Stimulated activated CD8-positive, alpha-beta memory T cell treated with anti-CD3 and anti-CD28 coated beads, Interleukin-7, amount 100 ng/mL, for 48 hours (primary cell): ENCODE measurements at places on chromosomes 16 and 17.

DNA sequence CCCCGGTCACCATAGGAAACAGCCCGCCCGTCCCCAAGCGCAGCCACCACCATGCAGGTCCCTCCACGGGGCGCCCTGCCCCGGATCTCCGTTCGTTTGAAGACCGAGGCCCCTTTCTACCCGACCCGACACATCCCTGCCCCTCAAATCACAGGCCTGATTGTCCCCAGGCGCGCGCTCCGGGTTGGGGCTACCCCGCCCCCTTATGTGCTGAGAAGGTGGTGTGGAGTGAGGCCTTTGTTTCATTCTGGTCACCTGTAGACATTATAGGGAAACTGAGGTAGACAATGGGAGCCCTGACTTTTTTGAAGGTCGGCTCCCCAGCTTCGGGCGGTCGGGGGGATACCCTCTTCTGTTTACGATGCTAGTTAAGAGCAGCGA, 763 bp upstream of the ACTG1 start:
- DNase-seq: no peak

DNA sequence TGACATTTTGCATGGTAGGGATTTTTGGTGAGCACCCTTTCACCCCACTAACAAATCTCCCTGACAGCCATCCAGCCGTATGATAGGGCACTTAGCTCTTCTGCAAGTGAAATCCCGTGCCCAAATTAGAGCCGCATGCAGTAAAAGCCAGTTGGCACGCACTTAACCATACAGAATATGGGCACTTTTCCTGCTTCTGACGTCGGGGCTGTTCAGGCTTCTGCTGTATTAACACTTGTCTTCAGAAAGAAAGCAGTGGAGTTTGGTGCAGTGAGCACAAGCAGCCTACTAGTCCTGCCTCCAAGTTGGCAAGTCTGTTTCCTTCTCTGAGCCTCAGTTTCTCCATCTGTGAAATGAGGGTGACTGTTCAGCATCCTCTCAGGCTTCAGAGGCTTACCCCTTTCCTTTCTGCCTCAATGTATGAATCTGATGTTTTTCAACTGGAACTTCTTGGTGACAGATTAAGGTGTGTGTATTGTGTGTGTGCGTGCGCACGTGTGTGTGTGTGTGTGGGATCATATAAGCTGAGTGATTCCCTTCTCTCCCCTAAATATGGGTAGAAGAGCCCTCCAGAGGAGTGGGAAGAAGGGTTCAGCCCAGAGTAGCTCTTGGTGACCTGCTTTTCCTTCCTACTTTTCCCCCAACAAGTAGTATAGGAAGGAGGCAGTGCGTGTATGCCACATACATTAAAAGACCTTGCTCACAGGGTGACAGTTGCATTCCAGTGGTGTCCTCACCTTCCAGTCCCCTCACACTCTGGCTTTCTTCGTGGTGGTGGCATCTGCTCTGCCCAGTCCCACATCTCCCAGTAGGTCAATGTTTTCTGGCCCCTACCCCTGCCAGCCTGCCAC, 19.0 kb downstream of the IGF2BP1 start:
- DNase-seq: no peak

DNA sequence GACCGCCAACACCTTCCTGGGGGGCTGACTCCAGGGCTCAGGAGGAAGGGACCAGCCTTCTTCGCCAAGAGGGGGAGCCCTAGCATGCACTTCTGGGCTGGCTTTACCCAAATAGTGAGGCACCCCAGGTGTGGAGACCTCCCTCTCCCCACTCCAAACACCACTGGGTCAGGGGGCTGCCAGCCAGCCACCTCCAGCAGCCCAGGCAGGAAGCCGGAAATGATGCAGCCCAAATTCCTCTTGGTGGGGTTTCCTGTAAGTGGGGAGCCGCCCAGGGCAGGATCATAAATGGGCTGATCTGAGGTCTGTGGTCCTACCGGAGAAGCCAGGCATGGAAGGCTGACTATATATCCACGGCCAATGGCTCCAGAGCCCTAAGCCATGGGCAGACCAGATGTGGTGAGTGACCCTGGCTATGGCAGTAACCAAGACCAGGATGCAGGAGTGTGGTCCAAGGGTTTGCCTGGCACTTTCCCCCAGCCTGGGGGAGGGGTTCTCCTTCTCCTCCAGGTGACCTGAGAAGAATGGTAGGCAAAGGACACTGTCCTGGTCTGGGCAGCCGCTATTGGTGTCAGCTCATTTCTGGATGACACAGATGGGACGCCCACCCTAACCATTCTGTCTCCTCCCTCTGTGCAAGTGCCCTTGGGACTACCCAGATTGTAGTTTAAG, 4.2 kb downstream of the GIT1 start:
- no peak for DNase-seq

GRCh38 chr16:10852286-10852685, 24.7 kb upstream of the CIITA start:
- no peak for DNase-seq

DNA sequence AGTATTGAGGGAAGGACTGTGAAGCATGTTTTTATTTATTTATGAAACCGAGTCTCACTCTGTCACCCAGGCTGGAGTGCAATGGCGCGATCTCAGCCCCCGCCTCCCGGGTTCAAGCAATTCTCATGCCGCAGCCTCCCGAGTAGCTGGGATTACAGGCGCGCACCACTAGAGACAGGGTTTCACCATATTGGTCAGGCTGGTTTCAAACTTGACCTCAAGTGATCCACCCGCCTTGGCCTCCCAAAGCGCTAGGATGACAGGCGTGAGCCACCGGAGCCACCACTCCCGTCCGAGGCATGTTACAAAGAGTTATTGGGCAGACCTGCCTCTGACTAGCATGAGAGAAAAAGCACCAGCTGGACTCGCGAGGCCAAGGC, 3.1 kb downstream of the MRPL12 start:
- DNase-seq: no peak

DNA sequence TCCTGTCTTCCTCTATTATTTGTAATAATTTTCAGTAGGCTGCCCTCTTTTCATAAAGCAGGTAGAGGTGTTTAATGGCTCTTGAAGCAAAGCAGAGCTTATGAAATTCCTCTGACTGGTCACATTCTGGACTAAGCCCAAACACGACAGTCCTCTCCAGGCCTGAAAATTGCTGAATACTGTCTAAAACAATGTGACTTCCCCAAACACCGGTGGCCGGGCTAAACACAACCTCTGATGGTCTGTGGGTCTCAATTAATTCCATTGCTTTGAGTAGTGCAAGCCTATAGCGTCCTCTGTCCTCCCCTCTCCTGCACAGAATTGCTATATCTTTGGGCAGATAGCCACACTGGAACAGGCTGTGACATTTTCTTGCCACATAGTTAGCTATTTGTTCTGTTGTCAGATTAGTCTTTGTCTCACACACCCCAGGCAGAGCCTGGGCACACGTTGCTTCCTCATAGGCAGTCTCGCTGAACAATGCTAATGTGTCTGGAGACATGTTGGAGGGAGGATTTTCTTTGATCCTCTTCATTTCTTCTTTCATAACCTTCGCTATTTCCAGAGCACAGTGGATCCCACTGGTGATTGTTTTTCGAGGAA, 10.8 kb upstream of the SLFN12L start:
- no peak for DNase-seq

DNA sequence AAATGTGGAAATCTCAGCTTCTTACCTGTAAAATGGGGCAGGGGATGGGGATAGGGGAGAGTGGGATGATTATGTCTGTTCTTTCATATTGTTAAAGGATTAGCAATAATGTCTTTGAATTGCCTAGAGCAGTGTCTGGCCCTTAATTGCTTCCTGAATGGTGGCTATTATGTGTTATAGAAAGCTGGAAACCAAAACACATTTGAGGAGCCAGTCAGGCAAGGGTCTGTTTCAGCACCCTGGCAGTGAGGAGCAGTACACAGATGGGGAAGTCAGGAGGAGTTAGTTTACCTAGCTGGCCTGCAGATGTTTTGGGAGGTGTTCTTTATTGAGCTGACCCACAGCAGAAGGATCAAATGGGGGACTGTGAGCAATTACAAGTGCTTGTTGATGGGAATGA, 63.0 kb downstream of the NUP93 start:
- no peak for DNase-seq

DNA sequence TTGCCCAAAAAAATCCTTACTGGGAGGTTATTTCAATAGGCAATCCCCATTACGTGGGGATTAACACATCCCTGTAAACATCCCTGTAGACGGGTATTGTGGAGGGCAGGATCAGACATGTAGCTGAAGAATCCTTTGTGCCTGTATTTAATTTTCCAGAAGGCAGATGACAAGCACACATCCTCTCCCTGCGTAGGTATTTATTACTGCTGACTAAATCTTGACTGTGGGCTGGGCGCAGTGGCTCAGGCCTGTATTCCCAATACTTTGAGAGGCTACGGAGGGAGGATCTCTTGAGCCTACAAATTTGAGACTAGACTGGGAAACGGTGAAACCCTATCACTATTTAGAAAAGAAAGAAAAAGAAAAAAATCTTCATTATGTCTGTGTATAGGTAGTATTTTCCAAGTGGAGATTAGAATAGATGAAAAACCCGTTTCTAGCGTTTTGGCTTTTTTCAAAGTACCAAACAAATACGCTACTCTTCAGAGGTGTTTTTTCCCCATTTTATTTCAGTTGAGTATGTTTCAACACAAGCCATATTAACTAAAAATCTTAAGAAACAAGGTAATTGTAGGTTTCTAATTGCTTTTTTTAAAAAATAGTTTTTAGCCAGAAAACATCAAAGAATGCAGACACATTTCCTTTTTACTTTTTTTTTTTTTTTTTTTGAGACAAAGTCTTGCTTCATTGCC, 1.5 kb upstream of the MARF1 start:
- DNase-seq: no peak

- no peak for DNase-seq
Measured at GRCh38 chr16:82701442-82701955, 74.7 kb downstream of the CDH13 start.

DNA sequence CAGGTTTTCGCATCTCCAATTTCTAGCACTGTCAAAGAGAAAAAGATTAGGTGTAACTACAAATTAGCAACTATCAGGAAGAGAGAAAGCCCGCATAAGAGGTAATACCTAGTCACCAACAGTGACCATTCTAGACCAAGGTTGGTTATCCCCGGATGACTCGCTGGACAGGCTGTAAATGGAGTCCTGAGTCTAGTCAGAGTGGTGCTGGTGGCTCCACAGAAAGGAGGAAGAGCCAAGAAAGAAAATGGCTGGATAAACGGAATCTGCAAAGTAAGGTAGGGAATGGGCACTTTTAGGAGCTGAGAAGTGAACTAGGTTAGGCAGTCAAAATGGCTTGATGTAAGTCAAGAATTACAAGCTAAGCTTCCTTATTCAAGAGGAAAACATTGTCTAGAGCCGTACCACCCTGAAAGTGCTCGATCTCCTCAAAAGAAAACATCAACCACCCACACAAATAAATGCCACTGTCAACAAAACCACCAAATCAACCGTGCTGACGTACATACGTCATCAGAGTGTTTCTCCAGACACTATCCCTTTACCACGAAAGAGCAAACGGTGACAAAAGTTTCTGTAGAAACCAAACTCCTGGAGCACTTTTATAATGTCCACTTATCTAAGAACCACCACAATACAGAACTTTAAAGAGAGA, 2.2 kb downstream of the GSPT1 start:
- DNase-seq: no peak

DNA sequence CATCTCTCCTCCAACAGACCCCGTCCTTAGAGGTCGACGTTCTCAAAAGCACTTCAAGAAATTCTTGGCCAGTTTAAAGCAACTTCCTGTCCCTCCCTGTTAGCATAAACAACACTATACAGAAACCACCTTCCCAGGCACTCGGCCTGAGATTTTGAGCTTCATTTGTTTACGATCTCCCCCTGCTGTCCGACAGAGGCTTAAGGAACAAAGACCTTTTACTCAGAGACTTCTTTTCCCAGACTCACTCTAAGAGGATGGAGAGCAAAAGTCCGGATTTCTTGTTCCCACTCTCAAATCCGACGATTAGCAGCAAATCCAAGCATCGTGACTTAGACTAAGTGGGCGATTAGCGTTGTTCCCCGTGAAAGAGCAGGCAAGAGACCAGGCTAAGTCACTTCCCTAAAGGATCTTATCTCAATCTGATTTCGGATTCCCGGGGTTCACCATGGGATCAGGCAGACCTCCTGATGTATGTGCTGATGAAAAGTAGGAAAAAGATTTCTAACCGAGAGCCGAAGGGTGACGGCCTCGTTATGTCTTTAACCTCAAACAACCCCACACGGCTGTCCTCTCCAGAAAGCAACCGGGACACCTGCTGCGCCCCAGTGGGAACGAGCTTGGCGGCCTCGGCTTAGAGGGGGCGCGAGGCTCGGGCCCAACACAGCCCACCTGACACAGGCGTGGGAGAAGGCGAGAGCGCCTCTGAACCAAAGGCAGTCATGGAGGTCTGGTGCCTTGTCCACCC, 598 bp downstream of the INPP5K start:
- DNase-seq: no peak

DNA sequence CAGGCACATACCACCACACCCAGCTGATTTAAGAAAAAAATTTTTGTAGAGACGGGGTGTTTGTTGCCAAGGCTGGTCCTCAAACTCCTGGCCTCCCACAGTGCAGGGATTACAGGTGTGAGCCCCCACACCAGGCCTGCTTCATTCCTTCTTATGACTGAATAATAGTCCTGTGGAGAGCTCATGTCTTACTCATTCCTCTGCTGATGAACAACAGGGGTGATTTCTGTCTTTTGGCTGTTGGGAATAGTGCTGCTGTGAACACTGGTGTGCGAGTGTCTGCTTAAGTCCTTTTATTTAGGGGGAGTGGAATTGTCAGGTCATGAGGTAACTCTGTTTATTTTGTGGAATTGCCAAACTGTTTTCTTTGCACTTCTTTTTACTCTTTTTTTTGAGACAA, 2.7 kb upstream of the CTRB1 start:
- no peak for DNase-seq

DNA sequence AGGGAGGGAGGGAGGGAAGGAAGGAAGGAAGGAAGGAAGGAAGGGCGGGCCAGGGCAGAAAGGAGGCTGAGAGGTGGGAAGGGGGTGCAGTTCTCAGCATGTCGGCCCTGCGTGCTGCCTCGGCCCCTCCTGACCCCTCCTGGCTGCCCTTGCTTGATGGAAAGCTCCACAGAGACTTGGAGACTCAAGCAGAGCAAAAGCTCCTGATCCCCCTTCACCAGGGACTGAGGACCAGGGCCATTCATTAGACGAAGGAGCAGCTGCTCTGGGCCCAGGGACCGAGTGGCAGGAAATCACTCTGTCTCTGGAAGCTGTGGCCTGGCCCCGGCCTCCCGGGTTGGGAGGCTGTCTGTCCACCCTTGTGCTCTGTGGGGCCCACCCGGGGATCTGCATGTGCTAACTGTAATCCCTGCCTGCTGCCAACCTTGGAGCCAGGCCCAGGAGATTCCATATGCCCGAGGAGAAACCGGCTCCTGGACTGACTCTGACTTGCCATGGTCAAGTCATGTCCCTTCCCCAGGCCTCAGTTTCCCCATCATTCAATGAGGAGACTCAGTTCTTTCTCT, 27.4 kb upstream of the C1QL1 start:
- no peak for DNase-seq

- DNase-seq: no peak
Measured at GRCh38 chr16:871562-872345, 71.2 kb upstream of the GNG13 start.

GRCh38 chr17:74824961-74825627, 34.6 kb downstream of the GRIN2C start:
- DNase-seq: no peak

GRCh38 chr17:76199469-76199868, 40.8 kb downstream of the RNF157 start:
- DNase-seq: no peak
